ENCODE measurements at places on chromosomes 2 and 18.

GRCh38 chr2:220228310-220229006, 601.0 kb downstream of the SLC4A3 start:
- no peak for DNase-seq

DNA sequence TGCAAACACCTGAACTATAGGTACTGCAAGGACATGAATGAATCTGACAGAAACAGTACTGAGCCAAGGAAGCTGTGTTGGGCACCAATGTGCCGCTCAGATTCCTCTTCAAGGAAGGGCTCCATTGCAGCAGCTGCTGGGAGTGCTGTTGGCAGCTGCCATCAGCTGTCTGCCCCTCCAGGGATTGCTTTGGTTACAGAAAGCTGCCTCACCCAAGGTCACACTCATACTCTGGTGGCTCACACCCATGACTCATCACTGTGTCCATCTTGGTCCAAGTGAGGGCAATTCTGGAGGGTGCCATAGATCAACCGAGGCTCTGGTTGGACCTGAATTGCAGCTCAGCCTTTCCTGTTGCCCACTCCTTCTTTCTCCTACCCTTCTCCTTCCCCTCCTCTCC, 24.4 kb upstream of the TRPM8 start:
- DNase-seq = no peak

GRCh38 chr2:117486081-117486480, 328.4 kb upstream of the DDX18 start:
- no peak for DNase-seq

- DNase-seq = no peak
Measured at GRCh38 chr2:101273056-101273455, 20.4 kb downstream of the CNOT11 start.

- no peak for DNase-seq
Measured at GRCh38 chr2:174624895-174625430, 27.4 kb upstream of the WIPF1 start.

DNA sequence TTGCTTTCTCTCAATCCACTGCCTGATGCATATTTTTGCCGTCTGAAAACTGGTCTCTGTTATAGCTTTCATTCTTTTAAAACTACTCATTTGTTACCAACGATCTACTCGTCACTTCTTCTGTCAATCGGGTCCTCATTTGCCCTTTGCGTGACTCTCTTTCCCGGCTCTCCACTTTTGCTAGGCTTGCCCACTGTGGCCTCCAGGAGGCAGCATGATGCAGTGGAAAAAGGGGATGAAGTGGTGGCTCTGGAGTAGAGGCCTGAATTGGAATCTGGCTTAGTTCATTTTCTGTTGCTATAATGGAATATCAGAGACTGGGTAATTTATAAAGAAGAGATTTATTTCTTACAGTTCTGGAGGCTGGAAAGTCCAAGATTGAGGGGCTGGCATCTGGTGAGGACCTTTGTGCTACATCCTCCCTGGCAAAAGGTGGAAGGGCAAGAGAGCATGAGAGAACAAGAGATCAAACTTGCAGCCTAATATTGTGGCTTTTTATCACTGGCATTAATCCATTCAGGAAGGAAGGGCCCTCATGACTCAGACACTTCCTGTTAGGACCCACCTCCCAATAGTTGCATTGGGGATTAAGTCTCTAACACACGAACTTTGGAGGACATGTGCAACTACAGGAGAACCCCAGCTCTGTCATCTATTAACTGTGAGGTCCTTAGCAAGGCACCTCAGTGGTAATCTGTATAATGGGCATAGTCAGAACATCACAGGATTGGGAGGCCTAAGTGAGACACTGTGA, 15.4 kb downstream of the GDF7 start:
- peak; percentile 43 for DNase-seq

GRCh38 chr2:137980459-137980858, 16.2 kb downstream of the HNMT start:
- DNase-seq = no peak

- DNase-seq = no peak
Measured at GRCh38 chr2:221596192-221596591, 24.1 kb upstream of the EPHA4 start.

GRCh38 chr2:161844822-161845221, 220.6 kb downstream of the SLC4A10 start:
- DNase-seq = no peak

GRCh38 chr18:75202696-75203365, 6.1 kb downstream of the PTGR3 start:
- no peak for DNase-seq

DNA sequence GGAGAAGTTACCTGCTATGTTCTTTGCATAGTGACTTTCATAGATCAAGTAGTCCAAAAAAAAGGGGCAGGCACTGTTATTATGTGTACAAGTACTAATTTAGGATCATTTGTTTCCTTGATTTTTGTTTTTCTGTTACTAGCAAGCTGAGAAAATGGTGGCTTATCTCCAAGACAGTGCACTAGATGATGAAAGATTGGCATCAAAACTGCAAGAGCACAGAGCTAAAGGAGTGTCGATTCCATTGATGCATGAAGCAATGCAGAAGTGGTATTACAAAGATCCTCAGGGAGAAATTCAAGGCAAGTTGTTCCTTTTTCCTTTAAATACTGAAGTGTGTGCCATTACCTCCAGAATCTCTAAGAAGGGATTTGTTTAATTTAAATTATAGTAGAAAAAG, 19.6 kb upstream of the KCNJ13 start:
- DNase-seq = no peak

- DNase-seq = no peak
Measured at GRCh38 chr2:10493075-10493633, 45.0 kb upstream of the ODC1 start.

DNA sequence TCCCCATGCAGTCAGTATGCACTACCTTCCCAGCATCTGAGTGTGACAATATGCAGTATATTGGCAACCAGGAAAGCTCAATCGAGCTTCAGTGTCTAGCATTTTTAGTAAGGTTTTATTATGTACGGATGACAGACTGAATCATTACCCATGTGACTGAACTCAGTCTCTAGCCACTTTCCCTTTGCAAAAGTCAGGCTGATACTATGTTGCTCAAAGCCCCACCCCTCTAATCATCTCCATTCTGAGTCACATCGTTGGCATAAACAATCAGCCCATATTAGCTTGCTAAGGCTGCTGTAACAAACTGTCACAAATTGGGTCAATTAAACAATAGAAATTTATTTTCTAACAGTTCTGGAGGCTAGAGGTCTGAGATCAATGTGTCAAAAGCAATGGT, 25.8 kb upstream of the SRD5A2 start:
- no peak for DNase-seq

- DNase-seq = peak; percentile 77
Measured at GRCh38 chr2:43227830-43228281, 1.4 kb upstream of the ZFP36L2 start.

GRCh38 chr2:100365434-100365833, 43.1 kb upstream of the LONRF2 start:
- no peak for DNase-seq

DNA sequence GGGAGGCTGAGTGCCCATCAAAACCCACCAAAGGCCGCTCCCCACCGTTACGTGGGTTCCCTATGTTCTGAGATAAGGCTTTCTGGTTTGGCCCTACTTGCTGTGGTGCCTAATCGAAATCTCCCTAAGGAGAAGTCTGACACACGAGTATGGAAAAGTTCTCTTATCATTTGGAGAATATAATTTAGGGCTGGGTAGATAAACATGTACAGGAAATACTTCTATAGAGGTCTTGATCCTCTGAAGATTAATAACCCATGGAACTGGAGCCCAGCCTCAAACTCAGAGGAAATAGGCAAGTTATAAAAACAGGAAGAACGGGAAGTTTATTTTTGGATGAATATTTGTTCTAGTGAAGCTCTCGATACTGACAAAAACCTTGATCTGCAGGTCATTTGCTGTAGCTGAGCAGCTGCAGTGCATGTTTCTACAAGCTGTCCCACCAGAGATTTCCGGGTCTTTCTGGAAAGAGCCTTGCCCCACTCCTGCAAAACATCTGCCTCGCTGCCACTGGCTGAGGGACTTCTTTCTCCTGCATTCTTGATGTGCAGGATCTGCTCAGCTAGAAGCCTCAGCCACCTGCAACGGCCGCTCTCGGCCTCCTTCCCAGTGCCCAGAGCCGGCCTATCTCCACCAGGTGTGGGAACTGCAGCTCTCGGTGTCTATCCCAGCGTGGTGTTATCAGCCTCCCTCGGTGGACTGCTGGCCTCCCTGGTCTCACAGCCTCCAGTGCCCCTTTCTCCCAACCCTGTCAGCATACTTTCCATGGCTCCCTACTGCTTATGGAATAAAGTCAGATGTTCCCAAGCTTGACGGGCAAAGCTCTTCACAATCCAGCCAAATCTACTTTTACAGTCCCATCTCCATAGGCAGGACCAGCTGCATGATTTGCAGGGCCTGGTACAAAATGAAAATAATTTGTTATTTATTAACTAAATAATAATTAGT, 48.6 kb downstream of the SPRED2 start:
- peak; percentile 29 for DNase-seq

- no peak for DNase-seq
Measured at GRCh38 chr2:17814601-17815000, 1.7 kb upstream of the MSGN1 start.

- no peak for DNase-seq
Measured at GRCh38 chr2:67604360-67604759, 207.2 kb downstream of the ETAA1 start.

DNA sequence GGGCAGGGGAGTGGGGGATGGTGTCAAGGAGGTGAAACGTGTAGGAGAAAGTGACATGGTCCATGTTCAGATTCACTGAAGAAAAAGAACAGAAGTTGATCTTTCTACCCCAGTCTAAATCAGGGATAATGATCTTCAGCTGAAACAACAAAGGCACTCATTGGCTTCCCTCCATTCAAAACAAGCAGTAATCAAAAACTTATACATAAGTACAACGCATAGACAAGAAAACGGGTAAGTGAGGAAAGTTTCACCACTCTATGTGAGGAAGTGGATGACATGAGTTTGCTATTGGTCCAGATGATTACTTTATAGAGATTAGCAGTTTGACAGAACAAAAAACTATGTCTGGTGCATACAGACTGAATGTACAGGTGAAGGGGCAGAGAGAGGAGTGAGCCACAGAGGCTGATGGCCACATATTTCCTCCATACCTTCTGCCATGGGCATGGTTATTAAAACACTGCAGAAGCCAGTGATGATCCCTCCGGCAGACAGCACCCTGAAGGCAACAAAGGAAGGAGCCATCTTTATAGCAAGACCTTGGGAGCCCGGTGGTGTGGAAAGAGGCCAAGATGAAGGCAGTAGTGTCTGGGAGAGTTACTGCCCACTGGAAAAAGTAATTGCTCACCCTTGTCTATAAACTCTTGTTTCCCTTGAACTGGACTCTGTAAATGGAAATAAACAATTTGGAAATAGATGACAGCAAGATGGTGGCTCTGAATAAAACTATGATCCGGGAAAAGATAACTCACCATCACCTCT, 57.7 kb downstream of the SLC25A12 start:
- no peak for DNase-seq

- no peak for DNase-seq
Measured at GRCh38 chr2:217853961-217854360, 148.8 kb downstream of the TNS1 start.

DNA sequence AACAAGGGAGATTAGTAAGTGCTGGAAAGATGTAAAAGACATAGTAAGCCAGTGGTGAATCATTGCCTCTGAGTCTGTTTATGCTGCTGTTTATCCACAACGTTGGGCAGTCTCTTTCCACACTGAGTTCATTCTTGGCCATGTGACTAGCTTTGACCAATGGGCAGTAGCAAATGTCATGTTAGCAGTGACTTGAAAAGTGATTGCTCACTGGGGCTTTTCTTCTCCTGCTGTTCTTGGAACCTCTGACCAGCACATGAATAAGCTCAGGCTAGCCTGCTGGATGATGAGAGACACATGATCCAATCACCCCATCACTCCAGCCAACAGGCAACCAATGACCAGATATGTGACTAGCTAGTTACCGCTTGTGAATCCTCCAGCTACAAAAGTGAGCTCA, 360.4 kb downstream of the SLC4A3 start:
- no peak for DNase-seq

All from KBM-7 (cell line).